Sciatic nerve (tissue), 2 donors: ENCODE measurements at places on chromosomes 11 and 22. TPM values are rescaled to one million over a fixed set of nuclear protein-coding genes. Genes with fewer than 3 reads are reported as not detected.

- DNase-seq = no peak
Measured at GRCh38 chr11:118819334-118820024, 28.5 kb upstream of the DDX6 start.

- DNase-seq = no peak
Measured at GRCh38 chr11:74559110-74559933, 33.1 kb upstream of the POLD3 start.

GRCh38 chr22:28279888-28280287 lies 360.8 kb upstream of the PITPNB start:
- DNase-seq = no peak

DNA sequence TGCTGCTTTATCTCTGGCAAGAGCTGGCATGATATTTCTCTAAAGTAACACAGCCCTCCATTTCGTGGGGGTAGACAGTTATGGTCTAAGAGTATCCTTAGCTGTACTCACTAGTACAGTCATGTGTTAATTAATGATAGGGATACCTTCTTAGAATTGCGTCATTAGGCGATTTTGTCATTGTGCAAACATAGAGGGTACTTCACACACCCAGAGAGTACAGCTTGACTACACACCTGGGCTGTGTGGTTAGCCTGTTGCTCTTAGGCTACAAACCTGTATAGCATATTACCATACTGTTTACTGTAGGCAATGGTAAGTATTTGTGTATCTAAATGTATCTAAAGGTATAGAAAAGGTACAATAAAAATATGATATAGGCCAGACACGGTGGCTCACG lies 17.0 kb downstream of the XRCC6 start:
- DNase-seq = no peak

CRKL gene
- 61.4 TPM for total RNA-seq
